ENCODE measurements at places on chromosomes 4 and X. TPM values are rescaled to one million over a fixed set of nuclear protein-coding genes. Genes with fewer than 3 reads are reported as not detected.

DNA sequence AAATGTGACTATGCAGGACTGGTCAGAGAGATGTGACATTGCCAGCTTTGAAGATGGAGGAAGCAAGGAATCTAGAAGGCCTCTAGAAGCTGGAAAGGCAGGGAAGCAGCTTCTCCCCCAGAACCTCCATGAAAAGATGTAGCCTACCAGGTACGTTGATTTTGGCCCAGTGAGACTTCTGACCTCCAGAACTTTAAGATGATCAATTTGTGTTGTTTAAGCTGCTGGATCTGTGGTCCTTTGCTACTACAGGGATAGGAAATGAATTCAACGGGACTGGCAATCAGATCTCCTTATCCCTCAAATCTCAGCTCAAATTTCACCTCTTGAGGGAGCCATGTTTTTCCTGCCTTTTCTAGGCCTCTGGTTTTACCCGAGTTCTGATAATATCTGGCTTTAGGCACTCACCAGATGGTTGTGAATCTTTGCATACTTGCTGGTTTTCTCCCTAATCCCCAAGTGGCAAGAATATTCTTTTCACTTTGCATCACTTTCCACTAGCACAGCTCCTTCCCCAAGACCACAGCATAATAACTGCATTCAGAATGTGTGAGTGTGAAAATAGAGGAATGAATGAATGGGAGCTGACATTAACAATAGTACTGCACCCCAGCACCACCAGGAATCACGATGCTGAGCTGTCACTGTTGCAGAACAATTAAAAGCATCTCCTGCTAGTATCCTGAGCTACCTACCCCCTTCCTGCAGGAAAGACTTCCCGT, 25.5 kb upstream of the TMSB4X start:
- DNase-seq = no peak

The TLR10 gene
- 1.6 TPM for total RNA-seq

- DNase-seq = no peak
Observed at GRCh38 chrX:19152762-19153161, 30.5 kb upstream of the ADGRG2 start.

The ARHGEF6 gene
- 30.4 TPM for total RNA-seq

DNA sequence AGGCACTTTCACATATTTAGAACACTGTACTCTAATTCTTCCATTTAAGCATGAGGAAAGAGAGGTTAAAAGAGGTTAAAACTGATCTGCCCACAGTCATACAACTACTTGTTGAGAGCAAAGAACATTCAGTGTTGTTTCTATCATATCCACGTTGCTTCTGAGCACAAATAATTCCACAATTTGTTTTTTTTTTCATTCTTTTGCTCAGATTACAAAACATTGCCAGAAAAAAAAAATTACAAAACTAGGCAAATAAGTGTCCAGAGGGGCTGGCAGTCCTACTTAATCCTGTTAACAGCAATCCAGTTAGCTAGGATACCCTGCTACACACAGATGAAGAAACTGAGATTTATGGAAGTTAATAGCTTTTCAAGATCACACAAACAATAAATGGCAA, 6.3 kb upstream of the USP53 start:
- DNase-seq = no peak

DNA sequence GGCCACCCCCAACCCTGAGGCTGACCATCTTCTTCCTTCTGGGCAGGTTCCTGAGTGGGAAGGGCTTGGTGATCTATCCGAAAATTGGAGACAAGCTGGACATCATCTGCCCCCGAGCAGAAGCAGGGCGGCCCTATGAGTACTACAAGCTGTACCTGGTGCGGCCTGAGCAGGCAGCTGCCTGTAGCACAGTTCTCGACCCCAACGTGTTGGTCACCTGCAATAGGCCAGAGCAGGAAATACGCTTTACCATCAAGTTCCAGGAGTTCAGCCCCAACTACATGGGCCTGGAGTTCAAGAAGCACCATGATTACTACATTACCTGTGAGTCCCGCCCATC, 9.7 kb downstream of the EFNB1 start:
- peak; percentile 41 for DNase-seq
